ENCODE measurements at places on chromosomes 16 and 17. TPM values are rescaled to one million over a fixed set of nuclear protein-coding genes. Genes with fewer than 3 reads are reported as not detected.

UBE2G1 gene
- 62.8 TPM for polyA plus RNA-seq

- DNase-seq, result no peak
These were observed 30.9 kb downstream of the XPO6 start for GRCh38 chr16:28180655-28181460.

ACSF3 gene
- polyA plus RNA-seq, result 30.5 TPM

LDHD gene
- 4.1 TPM for polyA plus RNA-seq

GRCh38 chr16:1093284-1094123 is 2.5 kb downstream of the C1QTNF8 start:
- DNase-seq, result no peak

CDH15 gene
- polyA plus RNA-seq, result 2.7 TPM

DNA sequence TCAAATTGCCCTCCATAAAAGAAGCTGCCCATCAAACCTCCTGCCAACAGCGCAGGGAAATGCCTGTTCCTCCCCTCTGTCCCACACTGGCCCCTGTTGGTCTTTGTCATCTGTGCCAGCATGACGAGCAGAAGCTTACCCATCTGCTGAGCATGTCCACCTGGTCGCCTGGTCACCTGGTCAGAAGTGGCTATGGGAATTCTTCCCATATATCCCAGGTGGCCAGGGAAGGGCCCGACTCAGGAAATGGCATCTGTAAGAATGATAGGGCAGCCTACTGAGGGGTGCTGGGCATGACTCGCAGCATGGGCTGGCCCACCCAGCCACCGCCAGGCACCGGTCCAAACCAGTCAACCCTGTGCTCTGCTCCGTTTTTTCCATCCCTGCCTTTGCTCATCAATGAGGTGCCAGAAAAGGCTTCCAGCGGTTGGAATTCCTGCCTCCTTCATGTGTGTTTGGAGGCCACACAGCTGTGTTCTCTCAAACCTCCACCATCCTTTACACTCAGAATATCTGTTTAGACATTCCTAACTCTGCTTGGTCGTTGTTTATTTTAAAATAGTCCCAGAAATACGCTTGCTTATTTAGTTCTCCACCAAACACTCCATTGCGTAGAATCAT is 145.2 kb downstream of the CLEC16A start:
- DNase-seq, result no peak

GRCh38 chr17:58172369-58173071 is 5.7 kb downstream of the OR4D2 start:
- no peak for DNase-seq

TANGO6 gene
- 6.2 TPM for polyA plus RNA-seq

DNA sequence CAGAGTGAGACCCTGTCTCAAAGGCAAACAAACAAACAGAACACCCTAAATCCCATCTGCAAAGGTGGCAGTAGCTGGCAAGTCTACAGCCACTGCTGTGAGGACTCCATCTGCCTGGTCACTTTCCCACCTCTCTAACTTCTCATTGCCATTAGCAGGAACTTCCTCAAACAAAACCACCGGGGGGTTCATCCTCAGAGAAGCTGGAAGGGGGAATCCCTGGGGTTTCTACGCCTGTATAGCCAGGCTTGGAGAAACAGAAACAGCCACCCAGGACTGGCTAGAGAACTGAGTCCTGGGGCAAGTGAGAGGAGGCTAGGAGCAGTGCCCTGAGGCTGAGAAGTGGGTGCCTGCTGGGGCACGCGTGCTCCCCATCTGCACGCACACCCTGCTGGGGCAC is 7.3 kb downstream of the RPH3AL start:
- DNase-seq, result no peak

SLC46A1 gene
- 17.4 TPM for polyA plus RNA-seq

Data from left kidney (tissue), 8 donors.